ENCODE measurements at places on chromosomes 1 and 21. TPM values are rescaled to one million over a fixed set of nuclear protein-coding genes. Genes with fewer than 3 reads are reported as not detected.

- peak; percentile 53 for DNase-seq
Observed at GRCh38 chr1:17059391-17060305, 5.8 kb upstream of the SDHB start.

The KLHDC9 gene
- 7.6 TPM for total RNA-seq

- DNase-seq, result no peak
Observed at GRCh38 chr1:19374926-19375325, 62.8 kb downstream of the SLC66A1 start.

- DNase-seq, result no peak
Observed at GRCh38 chr1:229058111-229058561, 212.8 kb upstream of the RAB4A start.

The KANK4 gene
- total RNA-seq, result 0.55 TPM

- no peak for DNase-seq
Observed at GRCh38 chr1:232590744-232591082, 39.2 kb downstream of the SIPA1L2 start.

- DNase-seq, result no peak
Observed at GRCh38 chr1:10693497-10694273, 102.8 kb downstream of the CASZ1 start.

DNA sequence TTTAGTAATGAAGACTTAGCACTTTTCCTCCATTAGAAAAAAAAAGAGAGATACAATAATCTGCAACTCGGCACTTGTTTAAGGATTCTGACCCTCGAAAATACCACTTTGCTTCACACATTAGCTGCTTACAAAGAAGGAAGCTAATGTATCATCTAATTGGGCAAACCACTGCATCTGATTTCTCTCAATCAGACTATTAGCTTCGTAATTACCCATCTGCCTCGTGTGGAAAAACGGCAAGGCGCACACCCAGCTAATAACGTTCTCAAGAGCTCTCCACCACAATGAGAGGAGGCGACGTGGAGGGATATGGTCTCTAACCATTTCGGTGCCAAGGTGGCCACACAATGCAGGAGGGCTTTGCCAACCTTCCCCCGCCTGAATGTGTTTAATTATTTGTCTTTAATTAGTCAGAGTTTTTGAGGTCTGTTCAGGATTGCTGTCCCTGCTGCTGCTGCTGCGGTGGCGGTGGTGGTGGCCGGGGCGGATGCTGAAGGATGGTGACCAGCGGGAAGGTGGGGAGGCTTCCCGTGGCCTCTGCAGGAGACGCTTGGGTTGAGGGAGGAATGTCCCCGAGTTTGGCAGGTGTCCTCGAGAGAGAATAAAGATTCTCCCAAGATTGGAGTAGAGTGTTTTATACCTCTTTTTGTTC is 374.5 kb downstream of the RPS6KC1 start:
- DNase-seq, result no peak

Data from heart right ventricle (tissue), 16 donors.